Astrocyte of the cerebellum (primary cell): ENCODE measurements at places on chromosomes 2 and 18.

DNA sequence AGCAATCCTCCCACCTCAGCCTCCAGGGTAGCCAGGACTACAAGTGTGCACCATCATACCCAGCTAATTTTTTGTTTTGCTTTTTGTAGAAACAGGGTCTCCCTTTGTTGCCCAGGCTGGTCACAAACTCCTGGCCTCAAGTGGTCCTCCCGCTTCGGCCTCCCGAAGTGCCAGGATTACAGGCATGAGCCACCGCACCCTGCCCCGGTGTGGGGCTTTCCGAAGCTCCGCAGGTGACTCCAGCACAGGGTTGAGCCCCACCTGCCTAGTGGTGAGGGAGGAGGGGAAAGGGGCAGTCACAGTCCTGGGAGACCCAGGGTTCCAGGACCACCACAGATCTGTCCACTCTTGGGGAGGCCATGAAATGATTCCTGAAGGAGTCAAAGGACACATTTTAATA is 5.2 kb downstream of the PRLH start:
- DNase-seq = no peak

- no peak for DNase-seq
Measured at GRCh38 chr2:127052771-127053691, 53.9 kb downstream of the BIN1 start.

DNA sequence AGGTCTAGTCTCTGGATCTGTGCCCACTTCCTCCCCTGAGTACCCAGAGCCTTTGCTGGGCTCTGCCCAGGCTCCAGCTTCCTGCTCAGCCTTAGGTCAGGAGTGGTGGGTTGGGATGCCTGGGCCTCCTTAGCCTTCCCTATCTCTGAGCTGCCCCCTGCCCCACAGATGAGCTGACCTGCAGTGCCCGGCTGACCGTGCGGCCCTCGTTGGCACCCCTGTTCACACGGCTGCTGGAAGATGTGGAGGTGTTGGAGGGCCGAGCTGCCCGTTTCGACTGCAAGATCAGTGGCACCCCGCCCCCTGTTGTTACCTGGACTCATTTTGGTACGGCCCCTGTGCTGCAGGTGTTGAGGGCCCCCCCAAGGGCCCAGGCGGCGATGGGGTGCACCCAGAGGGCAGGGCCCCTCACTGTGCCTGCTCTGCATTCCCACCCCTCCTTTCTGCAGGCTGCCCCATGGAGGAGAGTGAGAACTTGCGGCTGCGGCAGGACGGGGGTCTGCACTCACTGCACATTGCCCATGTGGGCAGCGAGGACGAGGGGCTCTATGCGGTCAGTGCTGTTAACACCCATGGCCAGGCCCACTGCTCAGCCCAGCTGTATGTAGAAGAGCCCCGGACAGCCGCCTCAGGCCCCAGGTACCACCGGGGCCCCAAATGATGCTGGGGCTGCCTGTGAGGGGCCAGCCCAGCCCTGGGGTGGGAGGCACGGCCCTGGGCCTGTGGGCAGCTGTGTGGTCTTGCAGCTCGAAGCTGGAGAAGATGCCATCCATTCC is 30.1 kb upstream of the GMPPA start:
- no peak for DNase-seq

DNA sequence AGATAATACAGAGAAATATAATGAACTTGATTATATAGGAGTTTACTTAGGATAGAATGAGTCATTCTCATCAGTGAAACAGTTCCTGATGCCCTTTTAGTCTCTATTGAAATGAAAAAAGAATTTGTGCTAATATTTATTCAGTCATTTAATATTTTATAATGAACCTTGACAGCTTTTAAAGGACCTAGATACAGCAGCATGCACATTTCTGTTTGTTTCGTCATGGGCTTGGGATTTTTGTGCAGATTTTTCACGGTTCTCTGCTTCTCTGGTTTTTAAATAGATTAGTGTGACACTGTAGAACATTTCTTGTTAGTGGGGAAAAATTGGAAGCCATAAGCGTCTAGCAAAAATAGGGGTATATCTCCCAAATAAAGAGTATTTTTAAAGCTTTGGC is 60.7 kb downstream of the NABP1 start:
- DNase-seq = no peak

GRCh38 chr2:675051-675450 is 2.2 kb downstream of the TMEM18 start:
- DNase-seq = no peak

GRCh38 chr2:118049816-118050140 is 35.9 kb upstream of the CCDC93 start:
- no peak for DNase-seq

GRCh38 chr2:96159084-96159830 is 14.0 kb upstream of the DUSP2 start:
- no peak for DNase-seq

- peak; percentile 49 for DNase-seq
Measured at GRCh38 chr2:196170213-196170605, 1.2 kb downstream of the STK17B start.

DNA sequence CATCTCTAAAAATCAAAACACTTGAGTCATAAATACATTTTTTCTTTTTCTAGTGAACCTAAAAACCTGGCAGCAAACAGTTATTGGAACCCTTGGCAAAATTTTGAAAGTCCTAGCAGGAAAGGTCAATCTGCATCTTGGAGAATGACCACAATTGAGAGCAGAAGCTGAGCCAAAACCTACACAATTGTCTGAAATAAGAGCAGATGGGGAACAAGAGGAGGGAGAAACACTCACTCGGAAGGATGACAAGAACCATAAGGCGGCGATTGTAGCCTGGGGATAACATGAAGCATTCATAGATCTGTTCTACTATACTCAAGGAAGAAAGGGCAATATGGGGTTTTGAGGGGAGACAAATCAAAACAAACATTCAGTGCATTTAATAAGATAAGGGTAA is 117.0 kb downstream of the CHN1 start:
- DNase-seq = peak; percentile 63

- no peak for DNase-seq
Measured at GRCh38 chr2:43067254-43068040, 159.0 kb downstream of the ZFP36L2 start.

DNA sequence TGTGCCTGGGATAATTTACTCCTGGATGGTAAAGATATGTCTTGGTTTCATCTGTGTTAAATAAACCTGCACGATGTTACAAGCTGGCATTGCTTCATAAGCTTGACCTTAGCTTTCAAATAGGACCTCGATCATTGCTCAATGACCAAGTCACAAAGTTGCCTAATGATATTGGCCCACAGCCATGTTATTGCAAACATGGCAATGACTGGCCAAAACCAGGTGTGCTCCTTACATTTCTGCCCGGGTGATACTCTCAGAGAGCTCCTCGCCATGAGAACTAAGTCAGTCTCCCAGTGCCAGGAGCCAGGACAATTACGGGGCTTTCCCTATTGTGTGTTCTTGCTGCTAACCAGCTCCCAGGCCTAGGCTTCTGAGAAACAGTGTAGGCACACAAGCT is 72.5 kb upstream of the CYP1B1 start:
- DNase-seq = no peak

- no peak for DNase-seq
Measured at GRCh38 chr2:232319067-232319802, 59.3 kb upstream of the ALPP start.

GRCh38 chr2:46514738-46515137 is 35.4 kb downstream of the TMEM247 start:
- DNase-seq = no peak

DNA sequence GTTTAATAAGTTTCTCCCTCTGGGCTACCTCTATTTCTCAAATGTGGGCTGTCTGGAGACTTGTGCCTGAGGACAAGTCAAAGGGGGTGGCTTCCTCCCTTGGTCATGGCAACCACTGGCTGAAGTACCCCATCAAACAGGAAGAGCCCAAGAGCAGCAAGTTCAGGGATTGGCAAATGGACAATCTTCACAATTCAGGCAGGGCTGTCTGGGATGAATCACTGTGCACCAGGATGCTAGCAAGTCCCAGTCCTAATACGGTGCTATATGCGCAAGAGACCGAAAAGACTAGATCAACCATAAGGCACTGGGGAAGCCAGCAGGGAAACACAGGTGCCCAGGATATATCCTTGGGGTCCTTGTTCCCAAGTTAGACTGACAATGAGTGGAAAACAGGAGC is 75.5 kb downstream of the ANTXR1 start:
- no peak for DNase-seq

DNA sequence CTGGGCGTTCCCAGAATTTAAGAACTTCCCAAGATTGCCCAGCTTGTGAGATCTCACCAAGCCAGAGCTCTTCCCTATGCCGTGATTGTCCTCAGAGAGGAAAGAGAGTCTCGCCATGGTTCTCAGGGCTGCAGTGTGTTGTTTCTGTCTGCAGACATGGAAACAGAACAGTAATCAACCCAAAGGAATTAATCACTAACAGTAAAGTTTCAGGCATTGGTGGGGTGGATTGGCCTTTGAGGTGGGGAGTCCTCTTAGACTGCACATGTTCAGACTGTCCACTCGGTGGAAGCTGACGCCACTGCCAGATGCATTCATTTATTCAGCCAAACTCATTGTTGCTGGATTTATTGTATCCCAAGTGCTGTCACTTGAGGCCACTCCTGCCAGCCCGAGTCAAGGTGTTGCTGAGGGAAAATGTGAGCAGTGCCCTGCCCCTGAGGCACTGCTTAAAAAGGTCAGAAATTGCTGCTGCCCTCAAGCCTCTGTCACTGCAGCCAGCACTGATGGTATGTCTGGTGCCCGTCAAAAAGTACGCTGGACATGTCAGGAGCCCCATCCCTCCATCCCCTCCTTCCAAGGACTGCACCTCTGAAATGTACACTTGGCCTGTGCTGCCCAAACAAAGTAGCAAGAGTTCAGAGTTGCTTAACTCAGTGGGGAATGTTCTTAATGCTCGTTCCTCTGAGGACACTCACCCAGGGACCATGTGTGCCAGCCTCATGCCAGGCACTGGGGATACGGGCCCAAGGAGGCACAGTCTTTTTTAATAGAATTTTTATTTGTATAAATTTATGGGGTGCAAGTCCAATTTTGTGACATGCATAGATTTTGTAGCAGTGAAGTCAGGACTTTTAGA is 201.0 kb downstream of the GLI2 start:
- DNase-seq = no peak

- DNase-seq = no peak
Measured at GRCh38 chr18:48957136-48957535, 6.4 kb upstream of the SMAD7 start.

DNA sequence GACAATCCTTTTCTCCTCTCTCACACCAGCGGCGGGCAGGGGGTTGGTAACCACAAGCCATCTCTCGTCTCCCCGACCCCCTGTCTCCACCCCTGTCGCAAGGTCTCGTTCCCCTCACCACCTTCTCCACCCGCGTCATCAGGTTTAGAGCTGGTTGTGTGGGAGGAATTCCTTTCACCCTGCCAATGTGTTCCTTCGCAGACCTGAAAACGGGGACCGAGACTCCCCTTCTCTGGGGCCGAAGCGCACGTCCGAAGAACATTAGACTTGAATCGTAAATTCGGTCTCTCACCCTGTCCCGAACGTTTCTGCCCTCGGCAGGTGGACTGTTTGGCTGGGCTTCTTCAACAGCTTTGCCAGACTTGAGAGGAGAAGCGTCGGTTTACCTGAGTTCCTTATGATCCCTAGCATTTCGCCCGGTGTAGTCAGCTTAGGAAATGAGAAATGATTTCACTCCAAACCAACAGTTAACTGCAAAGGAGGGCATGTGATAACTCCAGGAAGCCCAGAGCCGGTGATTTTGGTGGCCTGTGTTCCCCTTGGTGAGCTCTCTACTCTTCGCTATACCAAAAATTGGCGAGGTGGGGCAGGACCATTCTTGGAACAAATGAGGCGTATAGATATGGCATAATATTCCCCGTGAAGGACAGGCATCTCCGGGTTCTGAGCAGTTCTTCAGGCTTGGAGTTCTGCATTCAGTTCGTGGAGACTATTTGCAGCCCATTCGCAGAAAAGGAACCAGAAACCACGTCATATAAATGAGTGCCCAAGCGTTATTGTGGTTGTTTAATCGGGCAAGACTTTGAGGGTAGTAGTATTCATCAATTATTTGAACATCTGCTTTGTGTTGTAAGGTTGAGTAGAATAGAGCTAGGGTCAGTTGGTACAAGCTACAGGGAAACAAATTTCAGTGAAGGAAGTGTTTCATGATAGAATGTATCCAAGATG is 694 bp downstream of the CFAP36 start:
- no peak for DNase-seq

- no peak for DNase-seq
Measured at GRCh38 chr2:208356846-208357574, 49.6 kb upstream of the PTH2R start.

- DNase-seq = peak; percentile 31
Measured at GRCh38 chr2:31382452-31383120, 32.0 kb downstream of the XDH start.

GRCh38 chr2:221464971-221465370 is 107.1 kb downstream of the EPHA4 start:
- DNase-seq = no peak

DNA sequence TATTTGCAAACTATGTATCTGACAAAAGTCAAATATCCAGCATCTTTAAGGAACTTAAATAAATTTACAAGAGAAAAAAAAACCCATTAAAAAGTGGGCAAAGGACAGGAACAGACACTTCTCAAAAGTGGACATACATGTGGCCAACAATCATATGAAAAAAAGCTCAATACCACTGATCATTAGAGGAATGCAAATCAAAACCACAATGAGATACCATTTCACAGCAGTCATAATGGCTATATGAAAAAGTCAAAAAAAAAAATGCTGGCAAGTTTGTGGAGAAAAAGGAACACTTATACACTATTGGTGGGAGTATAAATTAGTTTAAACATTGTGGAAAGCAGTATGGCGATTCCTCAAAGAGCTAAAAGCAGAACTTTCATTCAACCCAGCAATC is 130.3 kb upstream of the LHCGR start:
- no peak for DNase-seq

- DNase-seq = no peak
Measured at GRCh38 chr2:46278952-46279351, 18.3 kb upstream of the EPAS1 start.

DNA sequence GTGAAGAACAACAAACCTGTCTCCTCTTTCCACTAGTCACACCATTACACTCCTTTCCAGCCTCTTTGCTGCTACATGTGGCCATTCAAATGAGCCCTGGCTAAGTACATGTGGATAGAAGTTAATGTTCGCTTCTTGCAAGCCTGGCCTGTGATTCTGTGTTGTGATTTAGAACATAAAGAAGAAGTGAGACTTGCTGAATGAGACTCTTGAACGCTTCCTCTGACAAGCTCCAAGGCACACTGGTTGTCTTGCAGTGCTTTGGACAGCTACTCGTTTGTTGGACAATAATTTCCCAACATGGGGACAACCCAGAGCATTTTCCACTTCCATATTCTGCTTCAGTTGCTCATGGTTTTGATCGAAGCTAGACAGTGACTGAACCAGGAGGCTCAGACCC is 57.3 kb downstream of the CCDC74A start:
- DNase-seq = no peak
